HS-27A (cell line): ENCODE measurements at places on chromosomes 11 and 22.

DNA sequence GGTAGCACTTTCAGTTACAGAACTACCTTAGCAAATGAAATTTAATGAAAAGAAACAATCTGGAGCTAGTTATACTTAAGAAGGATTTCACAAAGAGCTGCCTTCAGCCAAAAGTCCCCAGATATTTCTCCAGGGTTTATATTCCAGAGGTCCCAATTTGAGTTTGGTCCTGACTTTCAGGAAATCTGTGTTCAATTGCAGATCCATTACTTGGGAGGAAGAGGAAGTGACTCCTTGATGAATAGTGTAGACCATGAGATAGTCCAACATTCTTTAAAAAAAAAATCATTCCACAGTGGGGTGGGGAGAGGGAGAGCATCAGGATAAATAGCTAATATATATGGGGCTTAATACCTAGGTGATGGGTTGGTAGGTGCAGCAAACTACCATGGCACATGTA, 117.6 kb upstream of the ARHGAP20 start:
- no peak for DNase-seq

- DNase-seq = no peak
These were observed 36.2 kb upstream of the ZC3H12C start for GRCh38 chr11:110056956-110057355.

- DNase-seq = no peak
These were observed 138.6 kb upstream of the ARHGAP20 start for GRCh38 chr11:110850846-110851245.

DNA sequence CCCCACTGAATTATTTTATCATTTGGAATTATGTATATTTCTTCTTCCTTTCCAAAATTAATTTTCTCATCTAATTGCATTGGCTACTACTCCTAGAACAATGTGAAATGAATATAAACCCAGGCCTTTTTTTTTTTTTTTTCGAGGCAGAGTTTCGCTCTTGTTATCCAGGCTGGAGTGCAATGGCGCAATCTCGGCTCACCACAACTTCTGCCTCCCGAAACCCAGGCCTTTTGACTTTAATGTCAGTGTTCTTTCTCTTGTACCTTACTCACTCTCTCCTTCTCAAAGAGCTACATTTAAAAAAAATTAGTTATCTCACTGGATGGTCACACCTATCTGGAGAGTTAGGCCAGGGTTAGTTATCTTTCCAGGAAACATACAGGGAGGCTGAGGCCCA, 35.3 kb upstream of the LRRC32 start:
- DNase-seq = no peak

DNA sequence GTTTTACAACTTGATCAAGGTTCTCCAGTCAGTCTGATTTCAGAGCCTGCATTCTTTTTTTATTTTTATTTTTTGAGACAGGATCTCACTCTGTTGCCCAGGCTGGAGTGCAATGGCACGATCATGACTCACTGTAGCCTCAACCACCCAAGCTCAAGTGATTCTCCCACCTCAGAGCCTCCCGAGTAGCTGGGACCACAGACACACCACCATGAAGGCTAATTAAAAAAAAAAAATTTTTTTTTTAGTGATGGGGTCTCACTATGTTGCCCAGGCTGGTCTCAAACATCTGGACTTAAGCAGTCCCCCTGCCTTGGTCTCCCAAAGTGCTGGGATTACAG, 117.2 kb upstream of the NAV2 start:
- DNase-seq = no peak

DNA sequence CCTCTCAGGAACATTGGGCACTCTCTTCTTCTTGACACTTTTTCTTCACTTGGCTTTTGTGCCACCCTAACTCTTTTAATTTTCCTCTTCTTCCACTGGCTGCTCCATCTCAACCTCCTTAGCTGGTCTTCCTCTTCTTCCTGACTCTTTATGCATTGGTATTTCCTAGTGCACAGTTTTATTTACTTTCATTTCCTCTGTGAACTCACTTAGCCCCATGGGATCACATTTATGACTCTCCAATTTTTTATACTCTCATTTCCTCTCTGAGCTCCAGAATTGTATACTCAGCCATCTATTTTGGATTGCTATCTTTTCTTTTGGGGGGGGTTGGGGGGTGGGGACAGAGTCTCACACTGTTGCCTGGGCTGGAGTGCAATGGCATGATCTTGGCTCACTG, 38.5 kb upstream of the LARGE1 start:
- DNase-seq = no peak

- DNase-seq = no peak
These were observed 178.2 kb downstream of the LRRC4C start for GRCh38 chr11:41281131-41281742.

DNA sequence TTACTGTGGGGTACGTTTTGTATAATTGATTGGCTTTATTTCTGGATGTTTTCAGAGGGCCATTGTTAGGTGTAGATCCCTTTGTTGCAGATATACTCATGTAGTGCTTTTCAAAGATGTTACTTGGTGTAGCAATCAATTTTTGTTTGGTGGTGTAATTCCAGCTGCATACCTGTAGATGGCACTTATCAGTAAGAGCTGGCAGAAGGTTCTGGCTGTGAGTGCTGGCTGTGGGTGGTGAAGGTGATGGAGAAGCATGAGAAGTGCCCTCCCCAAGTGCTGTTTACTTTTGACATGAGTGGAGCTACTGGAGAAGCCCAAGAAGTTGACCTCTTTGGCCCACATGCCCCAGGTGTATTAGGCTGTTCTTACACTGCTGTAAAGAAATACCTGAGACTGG, 1074.9 kb downstream of the FAM181B start:
- no peak for DNase-seq

GRCh38 chr22:36102995-36103394, 57.6 kb downstream of the APOL3 start:
- no peak for DNase-seq
